Fibroblast of skin of left quadriceps (primary cell): ENCODE measurements at places on chromosomes 6 and 20.

- DNase-seq = no peak
Measured at GRCh38 chr20:62735331-62735821, 26.7 kb downstream of the NTSR1 start.

DNA sequence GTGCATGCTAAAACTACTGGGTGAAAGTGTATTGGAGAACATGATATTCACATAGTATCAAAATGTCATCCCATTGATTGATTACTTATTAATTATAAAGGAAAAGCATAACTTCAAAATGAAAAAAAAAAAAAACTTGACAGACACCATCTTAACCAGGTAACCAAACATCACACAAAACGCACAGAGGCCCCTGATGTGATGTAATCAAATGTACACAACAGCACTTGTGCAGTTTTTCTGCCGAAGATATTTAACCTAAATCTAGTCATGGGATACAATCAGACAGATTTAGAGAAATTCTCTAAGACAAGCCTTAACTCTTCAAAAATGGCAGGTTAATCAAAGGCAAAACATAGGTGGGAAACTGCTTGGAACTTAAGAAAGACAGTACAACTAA, 102.0 kb upstream of the TENT5A start:
- no peak for DNase-seq

DNA sequence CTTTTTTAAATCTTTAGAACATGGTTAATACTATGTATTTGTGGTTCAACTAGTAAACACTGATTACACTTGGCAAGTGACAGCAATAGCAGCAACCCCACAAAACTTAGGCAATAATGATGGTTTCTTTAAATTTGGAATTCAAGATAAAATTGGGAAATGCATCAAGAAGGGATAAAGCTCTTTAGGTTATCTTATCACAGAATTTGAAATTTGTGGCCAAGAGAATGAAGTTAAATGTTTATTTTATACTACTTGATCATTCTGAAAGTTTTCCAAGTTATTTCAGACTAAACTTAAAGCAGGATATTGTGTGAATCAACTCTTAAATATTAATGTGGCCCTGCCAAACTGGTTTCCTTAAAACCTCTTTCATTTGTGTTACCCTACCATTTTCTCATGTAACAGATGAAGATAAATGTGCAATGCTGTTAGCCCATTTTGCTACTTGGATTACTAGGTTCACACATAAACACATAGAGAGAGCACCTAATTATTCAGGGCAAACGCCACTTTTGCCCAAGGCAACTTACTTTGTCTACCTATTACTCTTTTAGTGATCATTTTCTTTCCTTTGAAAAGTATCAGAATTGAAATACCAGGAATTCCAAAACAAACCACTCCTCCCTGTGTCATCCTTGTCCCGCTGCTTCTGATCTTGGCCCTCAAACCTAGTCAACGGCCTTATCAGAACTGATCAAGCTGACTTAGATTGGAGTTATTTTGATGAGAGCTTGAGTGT, 186.7 kb upstream of the TENT5A start:
- DNase-seq = peak; percentile 54

- DNase-seq = peak; percentile 23
Measured at GRCh38 chr6:152598901-152599537, 38.1 kb downstream of the SYNE1 start.

GRCh38 chr6:100479179-100480035, 14.7 kb upstream of the SIM1 start:
- DNase-seq = no peak

DNA sequence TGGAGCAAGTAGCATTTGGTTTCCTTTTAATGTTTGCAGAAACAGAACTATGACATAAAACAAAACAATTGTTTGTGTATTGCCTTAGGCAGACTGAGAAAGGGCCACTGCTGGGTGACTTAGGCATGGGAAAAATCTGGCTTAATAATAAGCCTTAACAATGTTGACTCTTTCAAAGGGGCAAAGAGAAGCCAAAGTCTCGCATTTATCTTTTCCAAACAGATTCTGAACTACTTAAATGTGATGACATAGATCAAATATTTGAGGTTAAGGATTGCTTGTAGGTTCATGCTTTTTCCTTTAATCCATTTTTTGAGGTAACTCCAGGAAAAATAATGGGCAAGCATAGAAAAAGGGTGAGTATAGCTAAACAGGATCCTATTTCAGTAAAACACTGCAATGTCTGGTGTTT, 39.6 kb downstream of the ADAT2 start:
- peak; percentile 21 for DNase-seq
